NCI-H748 treated with DMSO at 0.1 percent for 48 hours (cell line): ENCODE measurements at places on chromosomes 7 and 10.

DNA sequence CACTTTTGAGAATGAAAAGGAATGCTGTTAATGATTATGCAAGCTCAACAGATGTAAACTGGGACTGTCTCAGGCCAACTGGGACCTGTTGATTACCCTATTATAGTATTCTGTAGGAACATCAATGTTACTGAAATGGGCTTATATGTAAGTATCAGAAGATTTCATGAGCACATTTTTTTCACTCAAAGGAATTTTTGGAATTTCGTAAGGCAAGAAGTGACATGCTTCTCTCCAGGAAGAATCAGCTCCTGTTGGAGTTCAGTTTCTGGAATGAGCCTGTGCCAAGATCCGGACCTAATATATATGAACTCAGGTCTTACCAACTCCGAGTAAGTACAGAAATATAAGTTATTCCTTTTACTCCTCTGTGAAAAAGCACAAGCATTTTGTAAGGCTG is 19.2 kb downstream of the NIPSNAP2 start:
- no peak for DNase-seq

DNA sequence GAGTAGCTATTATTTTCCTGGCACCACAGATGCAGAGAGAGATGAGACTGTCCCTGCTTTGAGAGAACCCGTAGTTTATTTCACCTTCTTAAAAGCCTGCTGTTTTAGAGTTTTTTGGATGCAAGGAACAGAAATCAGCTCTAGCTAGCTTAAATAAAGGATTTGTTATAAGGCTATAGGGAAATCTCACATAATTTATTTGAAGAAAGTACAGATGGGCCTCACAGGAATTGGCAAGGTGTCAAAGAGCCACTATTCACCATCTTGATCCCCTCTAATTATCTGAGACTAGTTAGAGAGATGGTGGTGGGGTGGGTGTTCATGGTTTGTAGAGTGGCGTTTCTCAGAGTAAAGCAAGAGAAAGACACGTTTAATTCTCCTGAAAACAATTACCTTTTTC is 7.3 kb downstream of the KMT2E start:
- no peak for DNase-seq

DNA sequence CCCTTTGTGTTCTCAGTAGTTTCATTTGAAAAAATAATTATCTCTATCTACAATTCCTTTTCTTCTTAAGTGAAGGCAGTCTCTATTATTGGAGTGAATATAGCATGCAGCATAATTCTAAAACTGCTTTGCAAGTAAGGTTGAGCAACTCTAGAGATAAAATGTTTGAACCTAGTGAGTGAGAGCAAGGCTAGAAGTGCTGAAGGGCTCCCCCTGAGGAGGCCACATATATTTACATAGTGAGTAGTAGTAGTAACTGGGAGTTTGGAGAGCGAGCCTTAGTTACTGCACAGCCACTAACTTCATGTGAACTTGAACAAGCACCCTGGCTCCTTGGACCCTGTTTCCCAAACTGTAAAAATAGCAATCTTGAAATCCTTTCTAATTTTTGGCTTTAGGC is 141.5 kb upstream of the DKK1 start:
- no peak for DNase-seq

- peak; percentile 63 for DNase-seq
These were observed 783 bp downstream of the ANLN start for GRCh38 chr7:36390199-36391090.

DNA sequence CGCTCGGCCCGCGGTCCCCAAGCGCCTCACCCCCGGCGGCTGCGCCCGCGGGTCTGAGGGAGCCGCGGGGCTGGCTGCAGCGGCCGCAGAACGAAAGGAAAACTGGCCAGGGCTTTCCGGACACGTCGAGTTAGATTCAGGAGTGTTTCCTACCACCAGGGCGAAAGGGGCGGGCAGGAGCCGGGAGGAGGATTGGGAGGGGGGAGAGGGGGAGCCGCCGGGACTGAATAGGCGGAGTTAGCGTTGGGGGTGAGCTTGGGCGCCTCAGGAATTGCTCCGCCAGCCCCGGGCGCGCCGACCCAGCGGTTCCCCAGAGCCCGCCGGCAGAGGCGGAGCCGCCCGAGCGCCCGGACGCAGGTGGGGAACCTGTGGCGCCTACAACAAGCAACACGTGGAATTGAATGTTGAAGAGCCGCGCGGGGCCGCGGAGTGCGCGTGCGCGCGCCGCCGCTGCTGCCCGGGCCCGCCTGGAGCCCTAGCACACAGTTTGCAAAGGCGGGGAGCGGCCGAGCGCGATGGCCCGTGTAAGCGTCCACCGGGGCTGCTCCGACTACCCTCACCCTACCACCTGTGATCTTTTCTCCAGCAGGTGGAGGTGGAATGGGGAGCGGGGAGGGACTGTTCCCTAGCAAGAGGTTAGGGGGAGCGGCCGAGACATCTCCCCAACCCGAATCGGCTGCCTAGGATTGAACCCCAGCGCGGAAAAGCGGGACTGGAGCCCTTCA is at the start of gene CADPS2:
Gene CADPS2 (minus strand): TSS at position 104 of the 725 bp plus-strand sequence. CDS start 123 bp downstream, outside the sequence.
- DNase-seq, result peak; percentile 92

GRCh38 chr7:17405786-17406185 is 107.3 kb downstream of the AHR start:
- DNase-seq, result no peak

GRCh38 chr7:48381571-48381970 is 210.3 kb downstream of the ABCA13 start:
- DNase-seq, result no peak

DNA sequence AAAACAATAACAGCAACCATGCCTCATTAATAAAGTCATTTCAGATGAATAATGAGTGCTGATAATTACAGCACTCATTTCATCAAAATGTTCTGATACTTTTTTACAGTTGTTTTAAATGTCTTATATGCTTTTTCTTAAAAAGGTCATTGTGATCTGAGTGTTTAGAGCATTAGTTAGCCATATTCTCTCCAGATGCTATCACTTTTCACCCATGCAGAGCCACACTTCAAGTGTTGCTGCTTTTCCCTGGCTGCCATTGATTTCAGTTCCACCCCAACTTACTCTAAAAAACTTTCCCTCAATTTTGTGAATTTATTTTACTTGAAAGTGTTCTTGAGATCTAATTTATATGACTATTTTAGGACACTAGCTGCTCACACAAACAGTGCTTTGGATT is 41.8 kb downstream of the NUP205 start:
- DNase-seq, result no peak

DNA sequence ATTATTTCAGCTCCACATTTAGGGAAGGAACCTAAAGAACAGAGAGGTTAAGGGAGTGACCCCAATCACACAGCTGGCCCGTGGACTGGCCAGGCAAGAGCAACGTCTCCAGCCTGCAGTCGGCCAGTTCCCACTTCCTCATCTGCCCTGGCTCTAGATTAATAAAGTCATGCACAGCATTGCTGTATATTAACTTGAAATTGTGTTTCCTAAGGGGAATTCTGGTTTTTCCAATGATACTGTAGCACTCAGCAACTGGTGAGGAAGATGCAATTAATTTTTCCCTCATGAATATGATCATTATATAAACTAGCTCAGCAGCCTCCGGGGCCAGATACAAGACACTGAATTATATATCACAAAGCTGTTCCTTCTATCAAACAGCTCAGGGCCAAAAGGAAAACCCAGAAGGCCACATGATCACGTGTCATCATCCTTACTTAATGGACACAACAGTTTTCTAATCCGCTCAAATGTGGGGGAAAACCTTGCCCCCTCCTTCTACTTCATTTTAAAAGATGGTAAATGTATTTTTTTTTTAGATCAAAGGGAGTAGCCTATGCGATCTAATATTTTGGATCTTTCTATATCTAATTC is 295.3 kb upstream of the PRKCQ start:
- no peak for DNase-seq

GRCh38 chr7:12570534-12571461 is at the start of gene SCIN:
Gene SCIN, plus strand, starts transcription at chr7:12570720. Its CDS starts 67 bp downstream, at chr7:12570787.
- peak; percentile 79 for DNase-seq

DNA sequence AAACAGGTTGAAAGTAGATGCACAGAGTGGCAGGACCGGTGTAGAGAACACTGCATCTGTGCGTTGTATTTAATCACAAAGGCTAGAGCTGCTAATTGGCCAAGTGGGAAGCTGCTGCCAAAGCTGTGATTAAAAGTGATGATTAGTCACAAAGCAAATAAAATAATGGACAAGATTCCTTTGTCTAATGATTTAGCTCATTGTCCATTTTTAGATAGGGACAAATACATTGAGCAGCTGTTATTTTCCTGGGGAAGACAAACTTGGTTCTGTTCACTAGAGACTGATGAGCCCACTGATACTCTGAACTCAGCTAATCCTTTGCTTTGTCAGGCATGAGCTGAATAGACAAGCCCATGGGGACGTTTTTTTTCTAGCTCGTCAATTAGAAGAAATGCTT is 19.7 kb downstream of the UBE3C start:
- DNase-seq, result peak; percentile 28

DNA sequence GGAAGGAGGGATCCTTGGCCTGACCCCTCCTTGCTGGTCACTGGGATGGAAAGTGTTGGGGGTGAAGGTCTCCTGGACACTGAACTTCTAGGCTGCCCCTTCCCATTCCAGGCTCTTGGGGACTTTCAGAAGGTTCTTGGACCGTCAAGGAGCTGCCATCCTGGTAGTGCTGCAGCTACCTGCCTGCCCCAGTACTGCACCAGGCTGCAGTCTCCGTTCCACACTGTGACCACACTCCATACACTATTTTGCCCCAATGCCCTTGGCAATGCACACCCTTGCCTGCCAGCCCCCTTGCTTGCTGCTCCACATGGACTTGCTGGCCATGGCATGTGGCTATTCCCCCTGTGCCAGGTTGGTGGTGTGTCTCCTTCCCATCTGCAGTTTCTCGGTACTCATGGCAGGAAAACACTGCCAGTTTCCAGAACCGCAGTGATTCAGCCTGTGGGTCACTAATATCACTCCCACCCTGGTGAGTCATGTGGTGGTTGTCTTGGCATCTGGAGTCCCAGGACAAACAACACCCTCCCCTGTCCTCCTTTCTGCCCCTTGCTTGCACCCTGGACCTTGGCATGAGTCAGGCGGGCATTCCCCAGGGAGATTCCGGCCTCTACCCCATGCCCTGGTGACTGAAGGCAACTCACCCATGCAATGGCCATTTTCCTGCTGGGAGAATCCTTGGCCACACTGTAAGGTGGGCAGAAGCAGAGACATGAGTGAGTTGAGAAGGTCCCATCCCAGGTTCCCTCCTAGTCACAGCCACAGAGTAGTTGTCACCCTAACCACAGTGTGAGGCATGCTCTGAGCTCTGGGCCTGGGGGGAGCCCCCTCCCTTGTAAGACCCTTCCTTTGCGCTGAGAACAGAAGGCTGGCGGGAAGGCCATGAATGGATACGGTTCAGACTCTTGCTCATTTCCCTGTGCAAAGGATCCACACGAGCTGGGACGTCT is 32.8 kb downstream of the GOLGA7B start:
- no peak for DNase-seq

- DNase-seq, result no peak
These were observed 179.4 kb downstream of the ELFN1 start for GRCh38 chr7:1849351-1850041.

DNA sequence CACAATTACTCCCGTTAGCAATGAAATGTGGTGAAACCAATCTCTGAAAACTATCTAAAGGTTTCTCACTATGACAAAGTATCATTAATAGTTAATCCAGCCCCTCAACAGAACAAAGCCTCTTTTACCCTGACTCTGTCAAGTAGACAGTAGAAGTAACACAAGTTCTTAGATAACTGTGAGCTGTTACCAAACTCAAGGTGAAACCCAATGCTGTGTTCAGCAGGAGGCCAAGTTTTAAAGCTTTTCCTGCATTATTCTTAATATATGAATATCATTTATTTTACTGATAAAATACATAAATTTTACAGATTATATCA is 109.1 kb downstream of the SRPK2 start:
- no peak for DNase-seq

DNA sequence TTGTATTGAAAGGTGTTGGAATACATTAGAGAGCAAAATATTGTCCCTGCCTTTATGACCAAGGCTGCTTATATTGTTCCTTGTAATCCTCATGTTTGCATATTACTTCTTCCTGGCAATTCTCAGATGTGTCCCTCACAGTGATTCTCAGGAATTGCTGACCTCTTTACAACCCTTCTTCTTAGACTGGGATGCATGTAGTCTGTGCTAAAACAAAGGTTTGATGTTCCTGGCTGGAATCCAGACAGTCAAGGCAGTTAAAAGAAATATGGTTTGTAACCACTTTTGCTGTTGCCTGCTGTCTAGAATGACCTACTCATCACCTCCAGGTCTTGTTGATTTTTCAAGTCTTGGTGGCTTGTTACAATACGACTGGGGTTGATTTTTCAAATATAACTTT is 367.6 kb downstream of the HGF start:
- no peak for DNase-seq

DNA sequence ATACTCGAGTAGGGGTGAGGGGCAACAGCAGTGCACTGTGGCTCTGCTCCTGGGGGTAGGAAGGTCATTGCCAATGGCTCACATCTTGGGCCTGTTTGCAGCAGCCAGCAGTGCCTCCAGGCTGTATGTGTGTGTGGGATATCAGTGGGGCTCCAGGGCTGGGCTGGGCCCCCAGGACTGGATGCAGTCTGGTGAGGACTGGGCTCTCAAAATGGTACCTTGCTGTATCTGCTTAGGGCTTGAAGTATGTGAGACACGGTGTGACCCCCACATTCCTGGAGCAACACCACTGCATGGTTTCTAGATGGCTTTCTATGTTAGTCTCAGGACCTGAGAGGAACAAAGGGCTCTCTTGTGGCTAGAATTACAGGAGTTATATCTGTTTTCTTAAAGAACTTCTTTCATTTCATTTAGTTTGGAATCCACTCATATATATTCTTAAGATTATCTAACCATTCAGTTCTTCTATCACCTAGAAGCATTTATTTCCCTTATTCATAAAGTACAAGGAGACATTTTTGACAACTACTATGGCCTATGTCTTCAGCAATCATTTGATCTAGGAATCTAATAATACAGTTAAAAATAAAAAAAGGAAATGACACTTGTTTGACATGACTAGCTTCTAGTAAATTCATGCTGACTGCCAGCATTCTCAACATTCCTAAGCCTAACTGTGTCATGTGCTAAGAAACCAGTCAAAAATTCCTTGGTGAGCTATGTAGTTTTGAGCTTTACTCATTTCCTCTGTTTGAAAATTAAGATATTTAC is 443.2 kb upstream of the SEMA3A start:
- no peak for DNase-seq

- no peak for DNase-seq
These were observed 56.9 kb upstream of the MYL10 start for GRCh38 chr7:101686030-101686429.

- no peak for DNase-seq
These were observed 75.9 kb upstream of the PTPRZ1 start for GRCh38 chr7:121796936-121797656.
